ENCODE measurements at places on chromosomes 7 and 10.
A peak's percentile ranks its signal among the peaks of the same experiment; 100 is the strongest.

DNA sequence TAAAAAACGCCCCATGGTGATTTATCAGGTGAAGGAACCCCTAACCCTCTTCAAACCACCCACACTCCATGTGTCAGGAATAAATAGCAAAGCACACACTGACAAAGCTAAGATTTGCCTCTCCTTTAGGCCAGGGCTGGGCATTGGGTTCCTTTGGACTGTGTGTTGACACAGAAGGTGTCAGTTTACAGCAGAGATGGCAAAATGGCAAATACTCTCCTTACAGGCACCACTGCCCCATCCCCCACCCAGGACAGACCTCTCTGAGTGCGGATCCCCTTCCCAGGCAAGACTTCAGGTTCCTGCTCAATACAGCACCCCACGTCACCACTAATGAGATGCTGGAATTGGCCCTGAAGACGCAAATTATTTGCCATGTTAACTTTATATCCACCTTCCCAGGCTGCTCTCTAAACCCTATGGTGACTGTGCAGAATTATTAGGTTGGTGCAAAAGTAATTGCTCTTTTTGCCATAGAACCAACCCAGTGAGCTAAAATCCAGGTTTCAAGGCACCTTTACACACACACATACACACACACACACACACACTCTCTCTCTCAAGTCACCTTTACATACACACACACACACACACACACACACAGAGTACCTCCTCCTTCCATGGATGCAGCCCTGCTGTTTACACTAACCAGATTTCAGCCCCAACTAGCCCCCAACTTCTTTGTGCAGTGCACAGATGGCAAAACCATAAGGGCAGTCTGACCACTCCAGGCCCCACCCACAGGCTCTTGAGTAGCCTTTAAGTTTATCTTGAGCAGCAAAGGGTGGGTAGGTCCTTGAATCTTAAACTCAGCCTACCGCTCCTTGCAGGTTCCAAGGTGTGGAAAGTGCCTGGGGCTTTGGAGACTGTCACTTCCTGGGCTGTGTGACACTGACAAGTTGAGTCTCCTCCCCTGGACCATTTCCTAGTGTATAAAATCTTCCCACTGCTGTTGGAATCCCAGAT, 4.0 kb upstream of the ZCCHC24 start:
- DNase-seq = no peak

GRCh38 chr7:127114742-127115265, 137.9 kb downstream of the GRM8 start:
- no peak for DNase-seq

DNA sequence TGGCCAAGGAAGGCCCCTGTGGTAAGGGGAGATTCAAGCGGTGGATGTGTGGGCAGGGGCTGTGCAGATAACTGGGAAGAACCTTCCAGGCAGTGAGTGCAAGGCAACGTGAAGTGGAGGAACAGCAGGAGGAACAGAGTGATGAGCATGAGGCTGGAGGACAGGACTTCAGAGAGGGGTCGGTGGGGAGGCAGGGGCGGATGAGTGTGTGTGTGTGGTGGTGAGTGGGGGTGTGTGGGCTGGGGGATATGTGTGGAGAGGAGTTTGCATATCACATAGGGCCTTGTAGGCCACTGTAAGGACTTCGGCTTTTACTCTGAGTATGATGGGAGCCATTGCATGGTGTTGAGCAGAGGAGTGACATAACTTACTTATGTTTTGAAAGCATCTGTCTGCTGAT, 73.8 kb downstream of the SYPL1 start:
- no peak for DNase-seq

GRCh38 chr7:4277936-4278335, 404.2 kb upstream of the FOXK1 start:
- DNase-seq = no peak

- DNase-seq = no peak
Observed at GRCh38 chr7:142499635-142500034, 241.8 kb upstream of the PRSS58 start.

DNA sequence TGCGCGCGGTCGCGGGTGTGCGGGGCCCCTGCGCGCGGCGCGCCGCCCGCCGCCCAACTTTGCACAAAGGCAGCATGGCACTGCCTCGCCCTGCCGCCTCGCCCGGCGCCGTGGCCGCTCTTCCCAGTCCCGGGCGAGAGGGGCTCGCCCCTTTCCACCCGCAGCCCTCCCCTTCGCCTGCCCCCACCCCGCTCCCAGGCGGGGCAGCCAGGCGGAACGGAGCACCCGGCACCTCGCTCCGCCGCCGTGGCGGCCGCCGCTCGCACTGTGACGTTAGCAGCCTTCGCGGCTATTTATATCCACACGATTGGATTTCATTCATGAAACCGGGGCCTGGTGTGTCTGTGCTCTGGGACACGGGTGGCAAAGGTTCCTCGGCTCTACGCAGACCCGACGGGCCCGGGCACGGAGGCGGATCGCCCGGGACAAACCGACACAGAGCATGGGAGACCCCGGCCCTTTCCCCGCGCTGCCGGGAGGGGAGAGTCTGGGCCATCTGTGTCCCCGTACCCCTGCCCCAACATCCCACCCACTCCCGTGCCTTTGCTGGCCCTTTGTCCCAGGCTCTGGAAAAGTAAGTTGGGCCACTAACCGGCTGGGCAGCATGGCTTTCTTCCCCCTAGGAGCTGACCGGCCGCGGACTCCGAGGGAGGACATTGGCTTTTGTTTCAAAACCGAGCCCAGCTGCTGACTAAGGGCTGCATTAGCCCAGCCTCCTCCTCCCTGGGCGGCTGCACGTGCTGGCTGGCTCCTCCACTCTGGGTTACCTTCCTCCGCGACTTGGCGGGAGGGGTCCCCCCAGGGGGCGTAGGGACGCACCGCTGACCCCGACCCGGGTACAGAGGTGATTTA, at the start of gene RHOBTB1:
Gene RHOBTB1, minus strand, starts transcription at position 128 of the 852 bp plus-strand sequence. CDS start 32,643 bp downstream, outside the sequence.
- peak; percentile 92 for DNase-seq

DNA sequence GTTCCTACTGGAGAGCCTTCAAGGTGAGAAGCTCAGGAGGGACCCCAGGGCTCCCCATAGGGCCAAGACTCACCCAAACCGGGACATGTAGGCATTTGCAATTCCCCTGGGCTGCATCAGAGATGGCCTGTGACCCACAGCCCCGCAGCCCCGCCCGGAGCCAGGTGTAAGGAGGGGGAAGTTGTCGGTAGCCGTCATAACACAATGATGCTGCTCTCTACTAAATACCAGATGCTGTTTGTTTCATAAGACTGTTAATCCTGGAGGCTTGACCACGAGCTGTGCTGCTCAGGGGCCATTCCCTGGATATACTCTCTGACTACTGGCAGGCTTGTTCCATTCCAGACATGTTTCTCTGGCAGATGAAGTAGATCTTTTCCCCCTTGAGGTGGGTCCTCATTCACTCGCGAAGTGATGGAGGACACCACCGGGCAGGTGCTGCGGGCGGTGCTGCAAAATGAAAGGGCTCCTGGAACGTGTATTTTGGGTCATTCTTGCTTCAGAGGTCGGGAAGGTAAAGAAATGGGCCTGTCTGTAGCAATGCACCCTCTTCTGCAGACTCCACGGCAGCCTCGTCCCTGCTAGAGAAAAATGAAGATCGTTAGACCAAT, 61.1 kb downstream of the MKI67 start:
- peak; percentile 41 for DNase-seq

DNA sequence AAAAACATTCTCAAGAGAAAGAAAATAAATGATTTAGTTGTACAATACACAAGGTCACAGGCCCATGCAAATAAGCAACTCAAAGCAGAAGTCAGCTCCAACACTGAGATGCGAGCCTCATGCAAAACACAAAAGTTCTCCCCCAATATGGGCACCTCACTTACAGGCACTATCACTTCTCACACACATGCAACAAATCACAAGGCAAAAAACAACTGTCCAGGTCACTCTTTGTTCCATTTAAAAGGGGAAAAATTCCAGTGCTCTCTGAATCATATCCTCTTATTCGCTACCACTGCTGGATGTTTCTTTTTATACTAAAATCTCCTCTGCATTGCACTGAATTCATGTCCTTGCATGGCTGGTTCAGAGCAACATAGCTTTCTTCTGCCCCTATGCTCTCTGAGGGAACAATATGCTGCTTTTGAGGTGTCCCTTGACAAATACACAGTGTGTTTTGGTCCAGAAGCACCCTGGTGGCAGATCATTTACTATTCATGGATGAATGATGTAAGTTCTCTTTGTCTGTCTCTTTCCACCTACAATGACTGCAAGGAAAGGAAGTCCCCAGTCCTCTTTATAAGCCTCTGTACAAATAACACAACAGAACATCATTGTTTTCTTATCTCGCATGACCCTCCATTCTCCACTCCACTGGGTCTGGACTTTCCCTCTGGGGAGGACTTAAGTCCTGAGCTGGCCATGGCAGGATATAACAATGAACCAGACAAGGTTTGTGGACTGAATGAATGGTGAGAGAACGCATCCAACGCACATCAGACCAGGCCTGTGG, 85.4 kb upstream of the GSDME start:
- no peak for DNase-seq

DNA sequence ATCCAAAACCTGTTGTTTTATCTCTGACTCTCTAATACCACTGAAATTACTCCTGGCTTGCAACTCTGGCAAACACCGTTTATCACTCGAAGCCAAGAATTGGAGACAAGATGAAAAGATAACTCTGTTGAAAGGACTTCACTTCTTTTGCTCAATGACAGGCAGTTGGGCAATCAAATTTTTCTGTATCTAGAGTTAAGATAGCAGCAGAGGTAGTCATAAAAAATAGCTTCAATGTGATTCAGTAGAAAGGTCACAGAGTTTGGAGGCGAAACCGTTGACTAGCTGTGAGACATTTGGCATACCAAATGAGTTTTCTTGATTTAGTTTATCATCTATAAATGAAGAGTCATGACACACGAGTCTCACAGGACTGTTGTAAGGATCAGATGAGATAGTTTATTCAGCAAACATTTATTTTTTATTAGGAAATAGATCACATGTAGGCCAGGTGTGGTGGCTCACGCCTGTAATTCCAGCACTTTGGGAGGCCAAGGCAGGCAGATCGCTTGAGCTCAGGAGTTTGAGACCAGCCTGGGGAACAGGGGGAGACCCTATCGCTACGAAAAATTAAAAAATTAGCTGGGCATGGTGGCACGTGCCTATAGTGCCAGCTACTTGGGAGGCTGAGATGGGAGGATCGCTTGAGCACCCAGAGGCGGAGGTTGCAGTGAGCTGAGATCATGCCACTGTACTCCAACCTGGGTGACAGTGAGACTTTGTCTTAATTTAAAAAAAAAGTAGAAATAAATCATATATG, 23.6 kb downstream of the AKR1B1 start:
- peak; percentile 37 for DNase-seq

GRCh38 chr10:102400076-102400475, 4.6 kb downstream of the NFKB2 start:
- DNase-seq = no peak
